Stimulated activated effector memory CD8-positive, alpha-beta T cell treated with anti-CD3 and anti-CD28 coated beads, Interleukin-12 subunit alpha, Interleukin-12 subunit beta, amount 100 ng/mL, for 72 hours (primary cell): ENCODE measurements at places on chromosomes 5 and 9.

DNA sequence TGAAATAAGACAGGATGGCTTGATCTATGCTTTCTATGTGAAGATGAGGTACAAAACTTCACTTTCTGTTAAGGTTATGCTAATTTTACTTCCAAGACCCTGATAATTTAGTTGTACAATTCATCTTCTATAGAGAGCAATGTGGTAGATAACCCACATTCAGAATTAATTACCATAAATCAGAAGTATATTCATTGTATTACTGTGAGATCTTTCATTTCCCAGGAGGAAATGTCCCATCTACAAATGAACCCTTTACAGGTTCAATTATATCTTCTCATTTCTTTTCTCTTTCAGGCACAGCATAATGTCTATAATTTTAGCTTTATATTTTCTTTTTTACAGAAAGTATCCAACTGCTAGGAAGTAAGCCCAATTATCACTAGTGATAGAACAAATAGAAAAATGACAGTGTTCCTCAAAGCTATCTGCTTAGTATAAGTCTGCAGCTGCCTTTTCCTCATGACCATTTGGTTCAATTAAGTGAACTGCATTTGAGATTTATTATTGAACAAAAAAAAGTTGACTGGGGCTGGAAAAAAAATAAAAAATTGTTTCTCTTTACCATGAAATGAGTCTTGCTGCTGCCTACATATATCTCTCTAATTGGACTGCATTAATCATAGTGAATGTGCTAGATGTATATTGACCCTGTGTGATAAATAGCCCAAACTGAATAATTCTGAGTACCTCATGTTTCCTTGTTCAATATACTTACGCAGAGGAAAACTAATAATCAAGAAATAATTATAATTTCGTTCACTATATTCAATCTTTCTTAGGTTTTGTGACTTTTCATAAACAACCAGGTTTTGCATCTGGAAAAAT is 1329.4 kb downstream of the PTPRD start:
- no peak for DNase-seq

GRCh38 chr9:77019926-77020412 is 514 bp downstream of the FOXB2 start:
- DNase-seq, result no peak

DNA sequence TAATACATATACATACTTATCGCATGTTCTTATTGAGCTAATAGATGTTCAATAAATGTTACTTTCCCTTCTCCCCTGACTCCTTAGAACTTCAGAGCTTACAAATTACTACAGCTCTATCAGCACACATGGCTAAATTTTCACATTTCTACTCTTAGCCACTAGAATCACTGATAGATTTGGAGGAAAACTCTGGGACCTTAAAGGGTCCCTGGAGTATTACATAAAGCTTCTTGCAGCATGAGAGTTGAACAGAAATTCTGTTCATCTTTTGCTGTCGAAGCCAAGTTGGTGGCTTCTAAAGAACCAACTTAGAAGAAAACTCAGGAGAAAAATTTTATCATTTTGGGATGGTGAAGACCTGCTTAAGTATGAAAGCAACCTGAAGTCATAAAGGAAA is 15.5 kb downstream of the B4GALT1 start:
- DNase-seq, result no peak

- DNase-seq, result no peak
These were observed 35.6 kb downstream of the MTX3 start for GRCh38 chr5:79955356-79955895.

- no peak for DNase-seq
These were observed 6.0 kb downstream of the RAPGEF6 start for GRCh38 chr5:131628990-131629389.

GRCh38 chr9:131610231-131610761 is 65.0 kb downstream of the PRRT1B start:
- DNase-seq, result no peak

- no peak for DNase-seq
These were observed 95.6 kb downstream of the ARSB start for GRCh38 chr5:78889369-78890140.

- DNase-seq, result no peak
These were observed 17.9 kb downstream of the TMEM167A start for GRCh38 chr5:83059341-83059740.

GRCh38 chr9:98777618-98778017 is 18.7 kb downstream of the ANKS6 start:
- DNase-seq, result no peak

- no peak for DNase-seq
These were observed 694.3 kb downstream of the BRINP1 start for GRCh38 chr9:118674942-118675341.

DNA sequence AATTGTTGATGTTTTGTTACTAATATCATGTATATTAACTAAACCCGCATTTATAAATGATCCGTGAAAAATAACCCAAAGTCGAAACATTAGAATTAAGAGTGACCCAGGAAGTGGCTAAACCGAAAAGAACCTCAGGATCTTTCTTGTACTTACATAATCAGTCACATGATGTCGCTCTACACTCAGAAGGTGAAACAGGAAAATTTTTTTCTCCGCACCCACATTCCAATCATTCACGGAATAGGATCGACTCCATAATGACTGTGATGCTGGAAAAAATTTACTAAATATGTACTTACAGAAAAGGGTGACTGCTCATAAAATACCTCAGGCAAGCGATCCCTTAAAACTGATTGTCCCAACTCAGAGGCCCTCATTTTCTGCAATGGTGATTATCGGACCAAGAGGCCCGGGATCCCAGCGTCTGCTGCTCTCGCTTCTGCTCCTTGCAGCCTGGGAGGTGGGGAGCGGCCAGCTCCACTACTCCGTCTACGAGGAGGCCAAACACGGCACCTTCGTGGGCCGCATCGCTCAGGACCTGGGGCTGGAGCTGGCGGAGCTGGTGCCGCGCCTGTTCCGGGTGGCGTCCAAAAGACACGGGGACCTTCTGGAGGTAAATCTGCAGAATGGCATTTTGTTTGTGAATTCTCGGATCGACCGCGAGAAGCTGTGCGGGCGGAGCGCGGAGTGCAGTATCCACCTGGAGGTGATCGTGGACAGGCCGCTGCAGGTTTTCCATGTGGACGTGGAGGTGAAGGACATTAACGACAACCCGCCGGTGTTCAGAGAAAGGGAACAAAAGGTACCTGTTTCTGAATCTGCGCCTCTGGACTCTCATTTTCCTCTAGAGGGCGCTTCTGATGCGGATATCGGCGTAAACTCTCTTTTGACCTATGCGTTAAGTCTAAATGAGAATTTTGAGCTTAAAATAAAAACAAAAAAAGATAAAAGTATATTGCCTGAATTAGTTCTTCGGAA is at the start of gene PCDHA12:
Gene PCDHA12, plus strand, starts transcription at position 224 of the 981 bp plus-strand sequence. Its CDS starts 165 bp downstream, at position 389.
- no peak for DNase-seq

GRCh38 chr5:133881576-133882388 is 86.6 kb downstream of the C5orf15 start:
- DNase-seq, result no peak

DNA sequence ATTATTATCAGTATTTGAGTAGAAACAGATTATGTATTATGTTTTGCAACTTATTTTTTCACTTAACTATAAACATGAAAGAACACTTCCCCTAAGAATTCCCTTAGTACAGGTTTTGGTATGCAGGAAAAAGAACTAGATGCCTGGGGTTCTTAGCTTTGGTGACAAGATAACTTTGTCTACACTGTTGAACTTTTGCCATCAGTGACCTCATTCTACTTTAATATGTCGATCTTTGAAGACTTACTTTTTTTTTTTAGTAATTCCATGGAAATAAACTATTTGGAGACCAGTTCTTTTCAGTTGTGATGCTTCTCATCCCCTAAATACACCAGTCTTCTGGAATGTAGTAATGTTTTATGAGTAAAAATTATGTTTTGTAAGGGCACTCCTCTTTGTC is 34.3 kb downstream of the ZNF462 start:
- DNase-seq, result no peak

DNA sequence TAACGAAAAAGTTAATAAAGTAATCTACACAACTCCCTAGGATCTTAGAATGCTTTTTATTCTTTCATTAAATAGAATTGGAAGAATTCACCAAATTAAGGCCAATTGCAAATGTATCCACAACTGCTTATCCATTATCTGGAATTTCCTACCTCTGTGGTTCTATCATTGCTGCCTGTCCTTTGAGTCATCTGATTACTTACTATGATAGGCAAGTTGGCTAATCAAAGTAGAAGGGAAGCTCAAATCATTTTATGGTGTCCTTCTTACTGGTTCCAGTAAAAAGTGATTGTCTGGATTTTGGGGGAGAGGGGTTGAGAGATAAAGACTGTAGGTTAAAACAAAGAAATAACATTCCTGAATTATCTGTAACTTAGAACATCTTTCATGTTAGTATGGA is 161.4 kb upstream of the GNA14 start:
- DNase-seq, result no peak

GRCh38 chr5:67092535-67092934 is 104.1 kb downstream of the CD180 start:
- no peak for DNase-seq
